ENCODE measurements at places on chromosomes 1 and 21.

DNA sequence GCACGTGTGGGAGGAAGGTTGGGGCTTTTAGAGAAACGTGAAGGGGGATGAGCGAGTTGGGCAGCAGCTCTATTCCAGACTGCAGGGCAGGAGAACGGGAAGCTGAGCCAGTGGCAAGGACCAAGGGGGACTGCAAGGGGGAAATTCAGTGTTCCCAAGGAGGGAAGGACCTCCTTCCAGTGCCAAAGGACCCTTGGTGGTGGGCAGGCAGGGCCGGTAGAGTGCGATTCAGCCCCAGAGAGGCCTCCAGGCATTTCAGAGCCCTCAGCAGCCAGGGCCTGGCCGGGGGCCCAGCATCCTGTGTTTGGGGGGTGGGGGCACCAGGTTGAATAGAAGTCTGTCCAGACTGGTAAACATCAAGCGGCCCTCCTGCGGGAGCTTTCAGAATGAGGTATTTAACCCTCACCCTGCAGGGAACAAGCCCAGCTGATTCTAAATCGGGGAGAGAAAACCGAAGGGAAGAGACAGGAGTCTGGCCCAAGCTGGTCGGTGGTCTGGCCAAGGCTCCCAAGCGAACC, 2.3 kb downstream of the COL9A2 start:
- H3K27me3 ChIP-seq: no peaks in the 10 kb centered on the region
- no peaks in the 10 kb centered on the region for H3K36me3 ChIP-seq
- H3K4me3 ChIP-seq: peak overlapping the region; percentile 51
- no peak overlapping the region for H3K27ac ChIP-seq

DNA sequence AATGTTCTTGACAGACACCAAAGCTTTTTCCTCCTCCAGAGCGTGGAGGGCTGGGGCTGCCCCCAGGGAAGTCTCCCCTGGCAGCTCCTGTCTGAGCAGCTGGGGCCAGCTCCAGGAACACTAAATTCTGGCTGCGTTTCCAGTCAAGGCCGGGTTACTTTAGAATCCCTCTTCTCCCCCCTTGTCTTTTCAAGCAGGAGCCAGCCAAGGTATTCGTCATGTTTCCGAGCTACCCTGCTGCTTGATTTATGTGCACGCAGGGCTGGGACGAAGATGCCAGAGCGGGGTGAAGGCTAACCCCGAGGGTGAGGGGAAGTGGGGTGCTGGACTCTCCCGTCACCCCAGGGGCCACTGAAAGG, 68.1 kb upstream of the ANGPTL1 start:
- DNase-seq: no peak
- no peak overlapping the region for H3K27ac ChIP-seq
- H3K36me3 ChIP-seq: no peaks in the 10 kb centered on the region
- no peaks in the 10 kb centered on the region for H3K27me3 ChIP-seq

DNA sequence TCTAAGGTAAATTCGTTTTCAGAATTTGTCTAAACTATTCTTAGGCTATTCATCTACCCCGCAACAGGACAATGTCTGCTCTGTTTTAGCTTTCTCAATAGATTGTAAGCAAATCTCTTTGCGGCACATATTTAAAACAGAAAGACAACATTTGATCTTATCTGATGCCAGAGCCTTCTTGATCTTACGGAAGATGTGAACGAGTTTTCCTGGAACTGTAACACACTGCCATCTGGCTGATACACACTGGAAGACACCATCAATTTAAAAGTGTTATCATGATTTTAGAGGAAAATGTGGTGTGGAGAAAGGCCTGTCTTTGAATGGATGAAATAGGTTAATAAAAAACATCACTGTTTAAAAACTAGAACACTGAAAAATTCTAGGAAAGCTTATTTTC, 36.1 kb downstream of the COA6 start:
- no peaks in the 10 kb centered on the region for H3K4me1 ChIP-seq
- no peaks in the 10 kb centered on the region for H3K27me3 ChIP-seq
- H3K27ac ChIP-seq: no peak overlapping the region
- H3K36me3 ChIP-seq: peaks cover 15% of the 10 kb centered on the region

DNA sequence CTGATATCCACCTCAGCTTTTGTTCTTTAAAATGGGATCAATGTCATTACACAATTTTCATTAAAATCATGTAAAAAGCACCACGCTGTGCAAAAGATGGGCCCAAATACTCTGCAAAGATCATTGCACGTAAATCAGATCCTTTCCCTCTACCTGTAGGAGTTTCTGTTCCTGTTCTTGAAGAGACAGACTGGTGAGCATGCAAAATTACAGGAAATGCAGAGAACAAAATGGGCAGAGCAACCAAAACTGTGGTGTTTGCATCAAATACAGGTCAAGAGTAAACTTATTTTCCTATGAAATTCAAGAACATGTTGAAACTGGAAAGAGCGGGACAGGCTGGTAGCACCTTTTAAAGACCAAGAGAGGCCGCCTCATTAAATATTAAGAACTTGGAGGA, 294.9 kb upstream of the ADGRL2 start:
- H3K27ac ChIP-seq: no peak overlapping the region
- no peak overlapping the region for H3K4me3 ChIP-seq
- H3K4me1 ChIP-seq: no peaks in the 10 kb centered on the region
- DNase-seq: no peak
- no peaks in the 10 kb centered on the region for H3K36me3 ChIP-seq
- H3K27me3 ChIP-seq: no peaks in the 10 kb centered on the region

DNA sequence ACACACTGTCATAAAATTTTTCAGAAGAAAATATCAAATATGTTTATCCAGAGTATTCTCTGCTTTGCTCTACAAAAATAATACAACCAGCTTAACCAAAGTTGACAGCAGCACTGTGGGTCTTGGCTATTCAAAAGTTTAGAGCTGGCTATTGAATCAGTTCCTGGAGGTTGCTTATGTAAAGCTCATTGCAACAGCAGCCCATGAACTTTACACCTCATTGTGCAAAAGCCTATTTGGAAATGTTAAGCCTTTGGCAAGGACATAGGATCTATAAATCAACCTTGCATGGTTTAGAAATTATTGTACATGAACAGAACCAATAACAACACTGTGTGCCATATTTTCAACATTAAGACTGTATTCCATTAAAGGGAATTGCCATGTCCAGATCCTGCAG, 714.9 kb downstream of the ADGRL2 start:
- H3K27ac ChIP-seq: no peak overlapping the region
- H3K27me3 ChIP-seq: no peaks in the 10 kb centered on the region
- DNase-seq: no peak
- no peak overlapping the region for H3K4me3 ChIP-seq

DNA sequence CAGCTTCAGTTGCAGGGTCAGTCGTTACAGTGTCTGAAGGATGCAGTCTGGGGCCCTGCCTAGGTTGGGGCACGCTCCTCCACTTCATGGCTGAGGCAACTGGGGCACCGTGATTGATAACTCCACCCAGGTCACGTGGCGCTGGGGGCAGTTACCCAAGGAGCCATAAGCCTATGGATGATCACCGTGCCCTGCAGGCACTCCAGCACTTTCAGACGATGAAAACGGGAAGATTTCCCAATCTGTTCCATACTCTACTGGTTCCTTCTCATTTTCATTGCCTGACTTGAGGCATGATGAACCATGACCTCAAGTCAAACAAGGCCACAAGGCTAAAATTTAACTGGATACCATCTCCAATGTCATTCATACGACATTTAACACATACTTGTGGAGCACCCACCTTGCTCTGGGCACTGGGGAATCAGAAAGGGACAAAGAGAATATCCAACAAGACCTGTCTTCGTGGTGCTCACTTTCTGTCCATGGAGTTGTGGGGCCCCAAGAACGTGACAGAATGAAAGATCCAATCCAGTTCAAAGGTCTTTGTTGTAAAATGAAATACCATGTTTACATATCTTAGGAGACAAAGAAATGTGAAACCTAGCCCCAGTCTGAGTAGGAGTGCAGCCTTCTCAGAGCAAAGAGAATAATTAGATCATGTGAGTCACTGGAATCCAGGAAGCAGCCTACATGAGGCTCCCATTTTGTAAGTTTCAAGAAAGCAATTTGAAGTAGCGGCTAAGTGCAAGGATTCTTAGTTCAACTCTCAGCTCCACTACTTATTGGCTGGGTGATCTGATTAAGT, 39.4 kb upstream of the SPOCD1 start:
- no peaks in the 10 kb centered on the region for H3K27me3 ChIP-seq
- H3K4me1 ChIP-seq: no peaks in the 10 kb centered on the region
- no peak overlapping the region for H3K27ac ChIP-seq
- no peaks in the 10 kb centered on the region for H3K36me3 ChIP-seq
